ENCODE measurements at places on chromosomes 2 and 18.

GRCh38 chr18:7789856-7790552 is 222.9 kb downstream of the PTPRM start:
- peak; percentile 8 for DNase-seq

GRCh38 chr2:210654091-210654490 is 97.7 kb downstream of the CPS1 start:
- no peak for DNase-seq

DNA sequence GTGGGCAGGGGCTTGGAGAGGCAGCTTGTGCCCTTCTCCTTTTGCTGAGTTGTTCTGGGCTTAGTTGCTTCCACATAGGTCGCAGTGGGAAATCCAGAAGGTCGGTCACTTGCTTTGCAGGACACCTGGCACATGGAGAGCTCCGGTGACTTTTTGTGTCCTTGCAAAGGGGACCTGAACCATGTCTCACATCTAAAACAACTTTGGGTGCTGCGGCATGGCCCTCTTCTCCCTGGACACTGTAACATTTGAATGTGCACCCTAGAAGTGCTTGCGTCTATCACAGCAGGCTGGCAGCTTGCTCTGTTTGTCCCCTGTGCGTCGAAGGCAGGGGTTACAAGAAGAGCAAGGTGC is 189.9 kb upstream of the TWIST2 start:
- DNase-seq = no peak

- no peak for DNase-seq
Observed at GRCh38 chr2:234404957-234405356, 91.9 kb downstream of the ARL4C start.

DNA sequence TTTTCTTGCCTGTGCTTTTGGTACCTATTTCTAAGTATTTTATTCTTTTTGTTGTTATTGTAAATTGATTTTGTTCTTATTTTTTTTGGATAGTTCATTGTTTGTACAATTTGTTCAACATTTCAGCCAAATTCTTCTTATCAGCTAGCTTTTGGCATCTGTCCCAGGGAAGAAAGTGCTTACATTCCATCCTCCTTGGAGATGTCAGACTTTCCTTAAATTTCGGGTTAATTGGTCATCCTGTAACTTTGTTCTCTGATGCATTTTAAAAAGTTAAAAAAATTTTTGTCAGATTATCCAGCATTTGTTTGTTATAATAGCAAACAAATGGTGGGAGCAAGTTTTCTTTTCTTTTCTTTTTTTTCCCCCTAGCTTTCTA is 60.3 kb downstream of the PTH2R start:
- no peak for DNase-seq

DNA sequence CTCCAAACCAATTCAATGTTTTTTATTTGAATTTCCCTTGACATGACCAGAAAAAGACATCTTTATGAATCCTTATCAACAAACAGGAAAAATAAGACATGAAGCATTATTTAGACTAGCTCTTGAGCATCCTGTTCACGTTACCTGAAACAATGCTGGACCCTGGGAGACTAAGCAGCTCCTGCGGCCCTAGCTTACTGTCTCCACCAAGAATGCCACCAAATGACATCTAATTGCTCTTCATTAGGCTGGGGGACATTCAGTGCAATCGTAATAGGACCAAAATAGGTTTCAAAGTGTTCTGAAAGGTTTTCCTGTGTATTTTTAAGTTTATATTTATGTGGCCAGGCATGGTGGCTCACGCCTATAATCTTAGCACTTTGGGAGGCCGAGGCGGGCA is 25.5 kb downstream of the NFE2L2 start:
- no peak for DNase-seq

DNA sequence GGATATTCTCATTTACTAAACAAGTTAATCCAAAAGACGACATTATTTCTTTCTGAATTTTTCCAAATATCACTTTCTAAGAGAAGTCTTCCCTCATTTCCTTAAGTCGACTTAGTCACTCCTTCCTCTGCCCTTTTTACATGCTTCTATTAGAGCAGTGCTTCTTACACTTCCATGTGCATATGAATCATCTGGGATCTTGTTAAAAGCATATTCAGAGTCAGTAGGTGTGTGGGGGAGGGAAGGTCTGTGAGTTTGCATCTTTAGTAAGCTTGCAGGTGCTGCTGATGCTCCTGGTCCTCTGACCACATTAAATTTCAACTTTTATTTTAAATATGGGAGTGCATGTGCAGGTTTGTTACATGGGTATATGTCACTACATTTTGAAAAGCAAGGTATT is 582.6 kb downstream of the NRXN1 start:
- peak; percentile 10 for DNase-seq

DNA sequence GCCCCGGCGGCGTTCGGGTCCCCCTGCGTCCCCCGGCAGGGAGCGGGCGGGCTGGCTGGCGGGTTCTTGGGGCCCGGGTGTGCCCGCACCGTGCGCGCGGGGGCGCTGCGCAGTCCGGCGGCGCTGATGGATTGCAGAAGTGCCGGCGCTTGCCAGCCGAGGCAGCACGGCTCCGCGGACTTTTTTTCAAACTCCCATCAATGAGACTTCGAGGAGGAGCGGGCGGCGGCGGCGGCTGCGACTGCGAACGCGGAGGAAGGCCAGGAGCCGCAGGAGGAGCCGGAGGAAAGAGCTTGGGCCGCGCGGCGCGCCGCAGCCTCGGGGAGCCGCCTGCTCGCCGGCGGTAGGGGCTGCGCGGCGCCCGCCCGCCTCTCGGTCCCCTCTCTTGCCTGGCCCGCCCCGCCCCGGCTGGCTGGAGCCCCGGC is at the start of gene GLI2:
TSS of gene GLI2 (plus strand) at position 123 of the 425 bp plus-strand sequence. CDS start 61,453 bp downstream, outside the sequence.
- no peak for DNase-seq

DNA sequence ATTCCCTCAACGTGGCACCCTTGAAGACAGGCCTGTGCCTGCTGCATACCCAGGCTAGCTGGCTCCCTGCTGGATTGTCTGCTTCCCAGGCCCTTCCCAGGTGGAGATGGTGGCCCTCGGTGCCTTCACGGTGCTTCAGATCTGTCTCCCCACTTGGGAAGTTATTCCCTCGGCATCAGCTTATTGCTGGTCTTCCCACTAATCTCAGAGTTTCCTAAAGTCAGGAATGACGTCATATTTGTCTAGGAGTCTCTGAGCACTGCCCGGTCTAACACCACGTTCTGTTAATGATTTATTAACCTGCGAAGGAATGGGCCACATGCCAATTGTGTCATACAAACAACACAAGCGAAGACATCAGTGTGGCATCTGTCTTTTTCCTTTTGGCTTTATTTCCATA is 269.8 kb upstream of the ID2 start:
- DNase-seq = no peak

DNA sequence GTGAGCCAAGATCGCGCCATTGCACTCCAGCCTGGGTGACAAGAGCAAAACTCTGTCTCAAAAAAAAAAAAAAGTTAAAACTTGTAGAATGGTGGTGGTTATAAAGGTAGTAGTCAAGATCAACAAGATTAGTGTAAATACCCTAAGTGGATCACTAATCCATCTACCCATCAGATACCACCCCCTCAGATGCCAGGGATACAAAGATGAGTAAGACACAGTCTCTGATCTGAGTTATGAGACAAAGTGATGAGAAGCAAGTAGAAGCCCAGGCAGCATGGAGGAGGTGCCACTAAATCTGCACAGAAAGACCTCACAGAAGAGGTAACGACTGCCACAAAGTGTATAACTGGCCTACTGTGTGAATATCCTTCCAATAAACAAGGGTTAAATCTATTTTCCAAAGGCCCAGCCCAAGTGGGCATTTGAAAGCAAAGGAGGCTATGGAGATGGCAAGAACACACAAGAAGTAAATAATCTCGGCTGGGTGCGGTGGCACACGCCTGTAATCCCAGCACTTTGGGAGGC is 20.2 kb downstream of the NFE2L2 start:
- no peak for DNase-seq

GRCh38 chr2:13000664-13001363 is 284.1 kb downstream of the TRIB2 start:
- DNase-seq = no peak

GRCh38 chr2:71719520-71720282 is 266.3 kb downstream of the DYSF start:
- DNase-seq = no peak

All from NCI-H187 (cell line).